NAMALWA (cell line): ENCODE measurements at places on chromosomes 1 and 21.

DNA sequence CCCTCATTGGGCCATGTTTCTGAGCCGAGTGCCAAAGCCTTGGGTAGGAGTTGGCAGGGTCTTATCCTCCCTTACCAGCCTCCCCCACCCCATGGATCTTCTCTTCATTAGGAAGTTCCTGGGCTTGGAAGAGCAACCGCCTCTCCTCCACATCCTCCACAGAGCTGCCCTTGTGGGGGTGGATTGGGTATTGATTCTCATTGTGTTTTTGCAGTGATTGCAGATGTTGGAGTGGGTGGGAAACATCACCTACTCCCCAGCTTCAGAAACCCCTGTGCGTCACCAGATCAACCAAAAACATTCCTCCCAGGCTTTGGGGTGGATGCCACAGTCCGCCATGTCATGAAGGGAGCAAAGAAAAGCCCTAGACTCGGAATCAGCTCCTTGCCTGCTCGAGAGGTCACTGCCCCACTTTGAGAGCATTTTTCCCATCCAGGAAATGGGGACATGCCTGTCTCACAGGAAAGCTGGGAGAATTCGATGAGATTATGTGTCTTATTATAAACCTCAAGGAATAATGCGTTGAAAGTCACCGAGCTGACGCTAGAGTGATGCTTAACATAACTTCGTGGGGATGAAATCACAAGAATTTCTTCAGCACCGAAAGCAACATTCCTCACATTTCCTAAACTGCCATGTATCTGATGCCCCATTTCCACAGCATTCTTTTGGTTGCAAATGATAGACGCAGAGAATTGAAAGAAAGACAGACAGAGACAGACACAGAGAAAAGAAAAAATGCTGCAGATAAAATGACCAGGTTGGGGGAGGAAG is 44.7 kb upstream of the ZBTB40 start:
- no peak for DNase-seq

- DNase-seq: no peak
These were observed 391.5 kb upstream of the ADGRL2 start for GRCh38 chr1:81409262-81409661.

DNA sequence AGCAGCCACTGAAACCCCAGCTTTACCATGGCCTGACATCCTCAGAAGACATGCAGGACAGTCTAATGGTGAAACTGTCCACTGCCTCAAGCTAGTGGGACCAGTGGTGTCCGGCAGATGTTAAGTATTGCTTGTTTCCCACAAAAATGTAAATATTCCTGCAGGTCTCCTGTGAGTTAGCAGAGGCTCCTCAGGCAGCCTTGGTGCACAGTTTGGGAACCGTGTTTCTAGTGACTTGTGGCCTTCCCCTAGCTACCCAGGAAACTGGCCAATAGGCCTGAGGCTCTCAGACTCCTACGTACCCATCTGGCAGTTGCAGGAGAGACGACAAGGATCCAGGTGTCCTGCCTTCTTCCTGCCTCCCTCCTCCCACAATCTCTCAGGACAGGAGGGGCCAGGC is 142.4 kb downstream of the CAMTA1 start:
- no peak for DNase-seq

DNA sequence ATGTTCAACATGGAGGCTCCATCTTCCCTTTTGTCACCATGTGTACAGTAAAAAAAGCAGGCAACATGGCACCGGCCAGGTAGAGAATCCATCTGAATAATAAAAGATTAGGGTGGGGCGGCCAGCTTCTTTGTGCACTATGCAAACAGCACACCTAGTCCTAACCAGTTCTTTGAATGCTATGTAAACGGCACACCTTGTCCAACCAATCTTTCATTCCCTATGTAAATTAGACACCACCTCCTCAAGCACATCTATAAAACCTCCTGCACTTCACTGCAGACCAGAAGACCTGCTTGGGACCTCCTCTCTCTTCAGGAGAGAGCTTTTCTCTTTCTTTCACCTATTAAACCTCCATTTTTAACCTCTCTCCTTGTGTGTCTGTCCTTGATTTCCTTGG is 28.2 kb downstream of the TFB2M start:
- no peak for DNase-seq

- no peak for DNase-seq
These were observed 38.7 kb upstream of the SYT6 start for GRCh38 chr1:114192328-114192727.
